ENCODE measurements at places on chromosomes 3 and 15. TPM values are rescaled to one million over a fixed set of nuclear protein-coding genes. Genes with fewer than 3 reads are reported as not detected.

GRCh38 chr3:60555686-60556354 is 695.4 kb downstream of the FHIT start:
- no peak for DNase-seq

- no peak for DNase-seq
Measured at GRCh38 chr15:60973637-60974415, 255.3 kb downstream of the RORA start.

GRCh38 chr3:128149650-128150049 is 3.6 kb upstream of the EEFSEC start:
- no peak for DNase-seq

DNA sequence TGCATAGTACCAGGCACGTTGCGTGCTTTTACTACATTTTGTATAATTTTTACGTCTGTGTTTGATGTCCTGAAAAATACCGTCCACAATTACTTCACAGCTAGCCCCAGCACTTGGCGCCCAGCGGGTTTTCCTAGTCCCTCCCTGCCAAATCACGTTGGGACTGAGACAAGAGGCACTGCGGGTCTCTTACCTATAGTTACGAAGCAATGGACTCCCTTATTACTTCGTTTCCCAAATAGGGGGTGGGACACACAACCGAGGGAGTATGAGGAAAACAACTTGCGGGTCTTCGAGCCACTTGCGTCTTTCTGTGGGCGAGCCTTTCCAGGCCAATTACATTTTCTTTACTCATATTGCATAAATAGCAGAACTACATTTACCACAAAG is 620 bp upstream of the CMSS1 start:
- DNase-seq, result no peak

DNA sequence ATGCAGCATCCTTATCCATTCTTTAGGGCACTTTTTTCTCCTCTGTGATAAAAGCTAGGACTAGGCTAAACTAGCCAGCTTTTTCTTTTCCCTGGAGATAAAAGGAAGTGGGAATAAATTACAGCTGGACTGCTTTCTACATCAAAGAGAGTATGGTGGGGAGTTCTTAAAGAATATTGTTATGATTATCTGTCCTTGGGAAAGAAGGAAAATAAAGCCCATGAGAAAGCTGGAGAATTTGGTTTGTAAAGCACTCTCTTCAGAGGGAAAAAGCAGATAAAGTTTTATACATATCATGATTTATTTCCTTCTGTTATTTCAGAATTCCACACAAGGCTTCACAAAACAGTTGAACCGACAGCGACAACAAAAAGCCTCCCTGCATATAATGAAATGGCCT is 923.0 kb downstream of the DIPK2A start:
- no peak for DNase-seq

- DNase-seq, result no peak
Measured at GRCh38 chr3:49294343-49294742, 17.3 kb upstream of the C3orf62 start.

GRCh38 chr3:173750095-173750494 is 352.6 kb downstream of the NLGN1 start:
- no peak for DNase-seq

The SMCO1 gene
- not detected for polyA plus RNA-seq

Measured in naive B cell (primary cell).